ENCODE measurements at places on chromosomes 12 and 14. TPM values are rescaled to one million over a fixed set of nuclear protein-coding genes. Genes with fewer than 3 reads are reported as not detected.

DNA sequence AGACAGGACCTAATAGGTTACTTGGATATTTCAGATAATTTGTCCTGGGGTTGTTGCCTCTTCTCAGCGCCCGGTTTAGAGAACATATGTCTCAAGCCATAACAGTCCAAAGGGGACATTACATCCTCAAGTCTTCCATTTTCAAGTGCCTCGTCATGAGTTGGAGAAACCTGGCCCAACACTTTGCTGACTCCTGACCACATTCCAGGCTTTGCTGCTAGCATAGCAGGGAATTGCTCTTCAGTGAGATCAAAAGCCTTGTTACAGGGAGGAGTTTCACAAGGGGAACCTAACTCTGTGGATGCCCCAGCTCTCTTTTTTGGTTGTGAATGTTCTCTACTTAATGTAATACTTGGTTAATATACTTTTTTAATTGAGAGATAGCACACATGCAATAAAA, 8.2 kb upstream of the MMP19 start:
- DNase-seq, result no peak

DNA sequence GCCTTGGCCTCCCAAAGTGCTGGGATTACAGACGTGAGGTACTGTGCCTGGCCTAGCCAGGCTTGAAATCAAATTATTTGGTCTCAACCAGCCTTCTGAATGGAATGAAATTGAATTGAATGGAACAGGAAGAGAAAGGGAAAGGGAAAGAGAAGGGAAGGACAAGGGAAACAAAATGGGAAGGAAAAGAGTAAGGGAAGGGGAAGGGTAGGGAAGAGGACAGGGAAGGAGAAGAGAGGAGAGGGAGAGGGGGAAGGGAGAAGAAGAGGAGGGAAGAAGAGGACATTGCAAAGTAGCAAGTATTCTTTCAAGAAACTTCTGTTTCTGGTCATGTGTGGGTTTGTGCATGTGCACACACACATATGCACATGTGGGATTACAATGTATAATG, 97.8 kb downstream of the ITPR2 start:
- DNase-seq, result no peak

- DNase-seq, result no peak
Measured at GRCh38 chr14:105884808-105885281, 358.5 kb downstream of the TMEM121 start.

- DNase-seq, result no peak
Measured at GRCh38 chr12:9662488-9662887, 7.0 kb upstream of the CLEC2D start.

DNA sequence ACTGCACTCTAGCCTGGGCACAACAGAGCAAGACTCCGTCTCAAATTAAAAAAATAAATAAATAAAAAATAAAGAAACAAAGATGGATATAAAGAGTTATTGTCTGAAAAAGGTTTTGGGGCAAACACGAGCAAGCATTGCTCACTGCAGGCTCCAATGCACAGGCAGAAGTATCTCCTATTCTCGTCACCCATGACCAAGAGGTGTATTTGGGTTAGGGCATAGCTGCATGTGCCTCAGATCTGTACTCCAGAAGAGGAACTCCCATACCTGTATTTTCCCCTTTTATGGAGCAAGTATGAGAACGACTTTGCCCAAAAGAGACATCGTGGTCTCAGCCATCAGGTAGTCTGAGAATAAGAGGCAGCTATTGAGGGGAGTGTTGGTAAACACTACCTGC, 10.2 kb upstream of the TCP11L2 start:
- DNase-seq, result no peak

GRCh38 chr14:93085911-93086310, 29.8 kb downstream of the ITPK1 start:
- DNase-seq, result no peak

- no peak for DNase-seq
Measured at GRCh38 chr12:47534695-47535094, 171.1 kb downstream of the RPAP3 start.

- no peak for DNase-seq
Measured at GRCh38 chr12:130424858-130425697, 87.4 kb downstream of the PIWIL1 start.

GRCh38 chr14:54652188-54652587, 85.3 kb downstream of the SAMD4A start:
- DNase-seq, result peak; percentile 78

The SIX6 gene
- not detected for total RNA-seq

Data from Panc1 (cell line).